ENCODE measurements at places on chromosomes 7 and 10. TPM values are rescaled to one million over a fixed set of nuclear protein-coding genes. Genes with fewer than 3 reads are reported as not detected.
A peak's percentile ranks its signal among the peaks of the same experiment; 100 is the strongest.

- no peak for DNase-seq
- H3K4me3 ChIP-seq = no peak overlapping the region
- H3K4me1 ChIP-seq = no peaks in the 10 kb centered on the region
- H3K36me3 ChIP-seq = no peaks in the 10 kb centered on the region
- no peak overlapping the region for H3K27ac ChIP-seq
Measured at GRCh38 chr7:47195641-47196040, 386.3 kb downstream of the TNS3 start.

- no peak overlapping the region for H3K4me3 ChIP-seq
- DNase-seq = no peak
- no peaks in the 10 kb centered on the region for H3K27me3 ChIP-seq
- H3K27ac ChIP-seq = peak overlapping the region; percentile 78
- H3K4me1 ChIP-seq = no peaks in the 10 kb centered on the region
Measured at GRCh38 chr7:2546776-2547586, 8.3 kb downstream of the BRAT1 start.

Gene TMEM273
- 0.37 TPM for total RNA-seq

DNA sequence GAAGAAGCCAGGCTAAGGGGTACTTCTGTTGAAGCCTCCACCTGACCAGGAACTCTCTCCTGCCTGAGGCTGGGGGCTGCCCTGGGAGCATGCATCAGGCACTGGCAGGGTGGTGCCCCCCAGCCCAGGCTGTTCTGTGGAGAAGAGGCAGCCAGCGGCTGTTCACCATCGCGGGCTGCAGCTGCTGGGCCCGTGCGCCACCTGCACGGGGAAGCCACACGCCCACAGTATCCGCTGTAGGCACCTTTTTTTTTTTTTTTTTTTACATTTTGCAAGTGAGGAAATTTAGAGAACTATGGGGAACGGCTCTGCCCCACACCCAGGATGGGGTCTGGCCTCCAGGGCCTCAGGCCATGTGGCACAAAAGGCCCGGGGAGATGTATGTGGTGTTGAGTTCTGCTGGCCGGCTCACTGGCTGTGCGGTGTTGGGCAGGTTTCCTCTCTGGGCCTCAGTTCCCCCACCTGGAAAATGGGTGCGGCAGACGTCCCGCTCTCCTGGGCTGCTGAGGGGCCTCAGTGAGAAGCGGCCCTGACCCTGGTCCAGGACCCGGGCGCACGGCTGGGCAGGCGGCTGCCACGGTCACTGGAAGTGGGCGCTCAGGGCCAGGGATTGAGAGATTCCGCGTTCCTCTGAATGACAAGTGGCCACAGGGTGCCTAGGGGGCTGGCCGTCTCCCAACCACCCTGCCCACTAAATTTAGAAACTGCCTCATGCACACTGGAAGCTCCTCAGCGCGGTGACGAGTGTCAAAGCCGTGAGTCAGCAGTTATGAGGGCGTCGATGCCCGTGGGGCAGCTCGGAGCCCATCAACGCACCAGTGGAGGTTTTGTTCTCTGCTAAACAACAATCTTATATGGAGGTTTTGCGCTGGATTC lies 8.8 kb upstream of the INTS1 start:
- peak overlapping the region; percentile 81 for H3K27ac ChIP-seq
- no peaks in the 10 kb centered on the region for H3K36me3 ChIP-seq
- H3K4me1 ChIP-seq = no peaks in the 10 kb centered on the region
- H3K4me3 ChIP-seq = no peak overlapping the region

DNA sequence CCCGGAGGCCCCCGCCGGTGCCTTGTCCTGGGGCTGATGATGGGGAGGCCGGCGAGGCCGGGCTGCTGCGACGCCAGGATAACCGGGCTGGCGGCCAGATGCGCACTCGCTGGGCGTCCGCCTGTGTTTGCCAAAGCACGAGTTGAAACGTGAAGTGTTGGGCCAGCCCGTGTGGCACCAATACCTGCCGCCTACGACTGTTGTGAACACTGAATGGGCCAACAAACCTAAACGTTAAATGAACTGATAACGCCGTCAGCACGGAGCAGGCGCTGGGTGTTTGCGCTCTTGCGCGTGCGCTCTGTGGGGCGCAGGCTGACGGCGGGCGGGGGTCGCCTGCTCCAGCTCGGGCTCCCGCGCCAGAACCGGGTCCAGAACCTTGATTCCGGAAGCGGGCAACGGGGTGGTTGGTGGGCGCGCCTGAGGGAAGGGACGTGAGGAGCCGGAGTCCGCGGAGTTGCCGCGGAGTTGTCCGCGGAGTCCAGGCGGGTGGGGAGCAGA lies 658 bp downstream of the CYP2E1 start:
- H3K4me3 ChIP-seq = no peak overlapping the region
- H3K4me1 ChIP-seq = no peaks in the 10 kb centered on the region
- H3K36me3 ChIP-seq = peaks cover 2% of the 10 kb centered on the region
- no peaks in the 10 kb centered on the region for H3K27me3 ChIP-seq
- no peak overlapping the region for H3K27ac ChIP-seq

- H3K27me3 ChIP-seq = no peaks in the 10 kb centered on the region
- H3K4me1 ChIP-seq = peaks cover 40% of the 10 kb centered on the region
- no peak for DNase-seq
- no peak overlapping the region for H3K4me3 ChIP-seq
- no peak overlapping the region for H3K27ac ChIP-seq
Measured at GRCh38 chr7:24882989-24883621, 96.9 kb downstream of the OSBPL3 start.

Gene EIF4H
- total RNA-seq = 295 TPM

DNA sequence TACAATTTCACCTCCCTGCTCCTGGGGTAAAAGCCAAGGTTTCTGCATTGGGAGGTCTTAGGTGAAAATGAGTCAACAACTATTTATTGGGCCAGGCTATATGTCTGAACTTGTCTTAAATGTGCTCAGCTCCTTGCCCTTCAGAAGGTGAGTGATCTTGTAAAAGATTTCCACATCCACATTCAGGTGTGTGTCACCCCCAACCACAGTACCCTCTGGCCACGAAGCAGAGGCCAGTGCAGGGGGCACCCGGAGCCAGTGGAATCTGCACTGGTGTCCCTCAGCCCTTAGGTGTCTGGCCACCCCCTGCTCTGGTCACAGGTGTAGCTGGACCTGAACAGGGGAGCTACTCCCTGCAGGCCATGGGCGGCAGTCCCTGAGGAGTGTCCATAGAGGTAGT lies 198.5 kb downstream of the PAXIP1 start:
- no peaks in the 10 kb centered on the region for H3K36me3 ChIP-seq
- H3K4me1 ChIP-seq = no peaks in the 10 kb centered on the region
- H3K27me3 ChIP-seq = peaks cover 12% of the 10 kb centered on the region
- DNase-seq = no peak

Gene GNGT1
- total RNA-seq = 0.65 TPM

DNA sequence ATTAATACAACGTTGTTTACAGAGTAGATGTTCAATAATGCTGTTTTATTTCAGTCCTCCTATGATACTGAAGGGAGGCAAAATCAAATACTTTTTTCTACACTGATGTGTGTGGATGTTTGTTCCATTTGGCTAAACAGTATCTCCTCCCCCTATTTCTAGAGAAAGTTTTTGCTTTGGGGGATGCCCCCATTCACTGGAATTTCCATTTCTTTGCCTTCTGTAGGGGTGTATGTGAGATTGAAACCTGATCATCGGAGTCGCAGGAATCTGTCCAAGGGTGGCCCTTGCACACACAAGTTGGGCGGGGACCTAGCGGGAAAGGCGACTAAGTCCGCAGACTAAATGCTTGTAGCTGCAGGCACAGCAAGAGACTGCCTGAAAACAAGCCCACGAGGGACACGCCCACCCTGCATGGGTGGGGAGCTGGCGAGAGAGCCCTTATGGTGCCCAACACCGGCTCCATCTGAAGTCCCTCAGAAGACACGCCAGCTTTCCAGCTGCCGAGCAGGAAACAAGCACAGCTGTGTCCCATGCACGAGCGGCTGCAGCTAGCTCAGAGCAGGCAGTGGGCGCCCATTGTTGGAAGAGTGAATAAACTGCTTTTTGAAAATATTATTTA lies 58.0 kb downstream of the ESYT2 start:
- H3K4me1 ChIP-seq = no peaks in the 10 kb centered on the region
- peak overlapping the region; percentile 38 for H3K27ac ChIP-seq
- H3K4me3 ChIP-seq = no peak overlapping the region
- no peaks in the 10 kb centered on the region for H3K36me3 ChIP-seq

DNA sequence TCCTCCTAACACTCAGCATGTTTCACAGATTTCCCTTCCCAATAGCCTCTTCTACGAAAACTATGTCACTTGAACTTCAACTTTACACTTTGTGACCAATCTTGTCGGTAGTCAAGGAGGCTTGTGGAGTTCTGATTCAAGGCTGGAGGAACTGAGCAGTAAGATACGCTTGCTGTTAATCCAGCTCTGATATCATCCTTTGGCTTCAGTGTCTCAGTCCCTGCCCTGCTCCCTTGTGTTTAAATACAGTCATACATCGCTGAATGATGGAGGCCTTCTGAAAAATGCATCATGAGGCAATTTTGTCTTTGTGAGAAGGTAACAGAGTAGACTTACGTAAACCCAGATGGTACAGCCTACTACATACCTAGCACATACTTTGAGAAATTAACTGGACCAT lies 173.6 kb downstream of the RNF133 start:
- peaks cover 9% of the 10 kb centered on the region for H3K4me1 ChIP-seq
- H3K4me3 ChIP-seq = no peak overlapping the region
- DNase-seq = no peak

Gene ABCB4
- 6.7 TPM for total RNA-seq

GRCh38 chr7:25726170-25726780 lies 425.7 kb upstream of the NFE2L3 start:
- DNase-seq = peak; percentile 66
- H3K27ac ChIP-seq = peak overlapping the region; percentile 96
- H3K4me1 ChIP-seq = peaks cover 73% of the 10 kb centered on the region
- H3K27me3 ChIP-seq = no peaks in the 10 kb centered on the region
- H3K4me3 ChIP-seq = peak overlapping the region; percentile 82
- no peaks in the 10 kb centered on the region for H3K36me3 ChIP-seq

Gene GSTO2
- 0.58 TPM for total RNA-seq

DNA sequence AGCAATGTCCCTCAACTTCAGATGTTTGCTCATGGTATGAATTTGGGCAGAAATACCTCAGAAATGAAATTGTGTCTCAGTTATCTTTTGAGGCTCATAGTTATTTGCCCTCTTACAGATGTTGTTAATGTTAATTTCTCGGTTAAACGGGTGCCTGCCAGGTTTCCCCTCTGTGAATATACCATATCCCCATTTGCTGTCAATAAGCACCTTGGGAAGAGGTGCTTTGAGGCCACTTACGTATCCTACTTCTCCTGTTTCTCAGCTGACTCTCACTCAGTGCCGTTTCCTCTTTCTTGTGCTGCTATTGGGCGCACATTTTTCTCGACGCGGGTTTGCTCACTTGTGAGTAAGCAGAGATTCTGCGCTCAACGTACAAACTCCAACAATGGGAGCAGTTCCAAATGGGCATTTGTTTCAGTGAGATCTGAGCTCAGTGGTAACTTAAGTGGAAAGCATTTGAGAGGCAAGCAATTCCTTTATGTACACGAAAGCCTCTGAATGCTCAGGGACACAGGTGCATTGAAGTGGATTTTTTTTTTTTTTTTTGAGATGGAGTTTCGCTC lies 34.8 kb upstream of the JAKMIP3 start:
- peaks cover 93% of the 10 kb centered on the region for H3K27me3 ChIP-seq
- H3K4me1 ChIP-seq = no peaks in the 10 kb centered on the region
- H3K36me3 ChIP-seq = no peaks in the 10 kb centered on the region

Gene LLCFC1
- total RNA-seq = not detected

- DNase-seq = no peak
- H3K4me1 ChIP-seq = peaks cover 24% of the 10 kb centered on the region
- peak overlapping the region; percentile 89 for H3K4me3 ChIP-seq
- peaks cover 11% of the 10 kb centered on the region for H3K36me3 ChIP-seq
Measured at GRCh38 chr7:16755397-16755796, 1.8 kb downstream of the TSPAN13 start.

- H3K4me1 ChIP-seq = no peaks in the 10 kb centered on the region
- H3K27me3 ChIP-seq = no peaks in the 10 kb centered on the region
- H3K4me3 ChIP-seq = no peak overlapping the region
Measured at GRCh38 chr7:37672926-37673325, 10.6 kb upstream of the GPR141 start.
